ENCODE measurements at places on chromosomes 7 and 10.

DNA sequence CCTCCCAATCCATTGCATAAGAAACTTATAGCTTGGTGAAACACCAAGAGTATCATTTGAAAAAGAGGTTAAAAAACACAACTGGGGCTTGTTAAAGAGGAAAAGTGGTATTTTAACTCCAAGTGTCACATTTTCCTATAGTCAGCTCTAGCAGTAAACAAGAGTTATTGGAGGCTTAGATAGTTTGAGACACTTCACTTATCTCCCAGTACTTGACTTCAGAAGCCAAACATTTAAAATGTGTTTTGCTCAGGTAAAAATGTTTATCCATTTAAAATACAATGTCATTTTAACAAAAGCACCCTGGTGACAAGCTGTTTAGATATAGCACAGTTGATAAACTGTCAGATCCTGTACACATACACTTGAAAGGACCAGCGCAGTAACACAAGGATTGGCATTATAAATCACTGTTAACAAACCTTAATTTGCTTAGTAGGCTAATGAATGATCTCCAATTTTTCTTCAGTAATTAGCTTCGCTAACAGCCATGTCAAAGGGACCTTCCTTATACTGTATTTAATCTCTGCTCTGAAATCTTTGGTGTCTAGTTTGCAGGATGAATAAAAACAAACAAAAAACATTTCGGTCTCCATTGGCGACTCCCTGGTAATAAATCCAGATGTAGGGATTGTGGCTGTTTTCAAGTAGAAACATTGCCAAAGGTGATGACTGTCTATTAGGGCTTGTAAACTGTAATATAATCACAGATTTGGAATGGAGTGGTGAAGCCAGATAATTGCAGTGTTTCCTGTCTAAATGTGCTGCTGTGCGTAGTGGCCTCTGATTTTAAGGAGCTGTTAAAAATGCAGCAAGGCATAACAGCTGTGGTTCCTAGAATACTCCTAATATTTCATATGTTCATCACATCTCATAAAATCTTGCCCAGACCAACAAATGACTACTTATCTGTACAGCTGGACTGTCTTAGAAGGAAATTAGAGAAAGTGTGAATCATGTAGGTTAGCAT lies 545.1 kb downstream of the AUTS2 start:
- DNase-seq = no peak

DNA sequence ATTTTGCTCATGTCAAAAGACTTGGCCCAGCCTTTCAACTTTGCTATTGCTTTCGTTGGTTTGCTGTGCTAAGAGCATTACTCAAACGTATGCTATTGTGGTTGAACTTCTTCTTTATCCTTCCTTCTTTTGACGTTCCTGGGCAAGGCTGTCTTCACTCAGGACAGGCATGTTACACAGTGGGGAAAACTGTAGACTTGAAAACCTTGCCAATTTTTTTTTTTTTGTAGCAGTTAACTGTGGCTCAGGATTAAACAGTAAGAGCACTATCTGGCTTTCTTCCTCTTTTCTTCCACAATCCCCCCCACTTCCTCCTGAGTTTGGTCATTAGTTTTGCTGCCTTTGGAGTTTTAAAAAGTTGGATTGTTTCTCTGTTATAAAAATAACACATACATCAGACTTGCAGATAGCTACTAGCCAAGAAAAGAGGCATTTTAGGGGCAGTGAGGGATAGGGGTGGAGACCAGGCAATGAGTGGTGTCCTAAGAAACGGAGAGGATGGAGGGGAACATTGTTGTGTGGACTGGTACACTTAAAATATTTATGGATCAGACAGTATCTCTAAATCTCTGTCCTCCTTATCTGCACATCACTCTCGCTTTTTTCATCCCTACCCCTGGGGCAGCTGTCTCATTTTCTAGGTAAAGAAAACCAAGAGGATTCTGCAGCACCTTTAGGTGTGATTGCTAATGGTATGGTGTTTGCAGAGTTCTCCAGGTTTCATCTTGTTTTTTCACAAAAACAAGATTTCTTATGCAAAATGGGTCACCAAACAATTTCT lies 181.7 kb downstream of the LRMDA start:
- no peak for DNase-seq

DNA sequence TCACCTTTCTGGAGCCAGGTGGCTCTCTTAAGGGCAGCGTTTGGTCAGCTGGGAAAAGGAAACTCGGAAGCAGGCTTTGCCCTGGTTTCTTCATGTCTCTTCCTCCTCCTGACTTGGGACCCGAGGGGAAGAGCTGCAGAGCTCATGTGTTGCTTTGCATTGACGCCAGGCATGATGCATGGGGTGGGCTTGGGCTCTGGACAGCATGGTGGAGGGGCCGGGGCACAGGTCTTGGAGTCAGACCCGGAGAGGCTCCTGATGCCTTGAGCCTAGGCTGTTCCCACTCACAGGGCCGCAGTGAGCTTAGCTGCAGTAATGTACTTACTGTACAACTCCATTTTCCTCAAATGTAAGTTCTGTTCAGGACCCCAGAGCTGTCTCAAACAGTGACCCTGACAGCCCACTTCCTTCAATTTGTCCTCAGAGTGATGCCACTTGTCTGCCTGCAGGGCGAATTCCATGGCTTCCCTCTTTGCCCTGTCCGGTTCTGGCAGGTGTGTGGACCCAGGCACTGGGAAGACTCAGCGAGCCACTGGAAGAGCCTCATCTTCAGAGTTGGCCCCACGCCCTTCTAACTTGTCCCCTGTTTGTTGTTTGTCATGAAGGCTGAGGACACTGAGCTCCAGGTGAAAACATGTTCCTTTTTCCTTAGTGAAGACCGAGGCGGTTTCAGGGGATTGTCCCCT lies 50.2 kb downstream of the ZNF467 start:
- DNase-seq = no peak

- no peak for DNase-seq
These were observed 12.7 kb upstream of the MACC1 start for GRCh38 chr7:20229646-20230500.

GRCh38 chr10:25758041-25758457 lies 176.0 kb upstream of the MYO3A start:
- DNase-seq = no peak

DNA sequence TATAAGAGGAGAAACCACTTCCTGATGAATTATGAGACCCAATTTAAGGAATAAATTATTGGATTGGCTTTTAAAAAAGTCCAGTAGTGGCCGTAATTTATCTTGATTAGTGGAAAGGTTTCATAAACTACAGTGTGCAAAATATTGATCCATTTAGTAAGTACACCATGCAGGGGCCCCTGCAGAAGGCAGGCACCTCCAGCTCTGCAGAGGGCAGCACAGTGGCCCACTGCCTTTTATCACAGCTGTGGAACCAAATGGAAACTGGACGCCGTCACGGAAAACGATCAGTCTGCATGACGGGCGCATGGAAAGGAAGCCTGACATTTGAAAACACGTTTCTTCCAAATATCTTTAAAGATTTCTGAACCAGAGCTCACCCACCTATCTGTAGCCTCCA lies 204.0 kb downstream of the DPP6 start:
- DNase-seq = no peak

DNA sequence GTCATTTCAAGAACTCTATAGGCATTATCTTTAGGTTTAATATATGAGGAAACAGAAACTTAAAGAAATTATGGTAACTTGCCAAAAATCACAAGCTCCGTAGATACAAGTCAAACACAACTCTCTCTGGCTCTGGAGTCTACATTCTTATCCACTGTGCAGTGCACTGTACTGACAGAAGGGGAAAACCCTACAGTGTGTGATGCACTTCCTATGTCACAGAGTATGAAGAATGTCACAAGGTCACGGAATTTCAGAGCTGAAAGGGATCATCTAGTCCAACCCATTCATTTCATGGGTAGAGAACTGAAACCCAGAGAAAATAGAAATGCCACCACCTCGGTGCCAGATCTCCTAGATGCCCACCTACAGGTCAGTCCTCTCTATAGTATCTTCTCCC lies 86.1 kb downstream of the LRRTM3 start:
- DNase-seq = no peak

DNA sequence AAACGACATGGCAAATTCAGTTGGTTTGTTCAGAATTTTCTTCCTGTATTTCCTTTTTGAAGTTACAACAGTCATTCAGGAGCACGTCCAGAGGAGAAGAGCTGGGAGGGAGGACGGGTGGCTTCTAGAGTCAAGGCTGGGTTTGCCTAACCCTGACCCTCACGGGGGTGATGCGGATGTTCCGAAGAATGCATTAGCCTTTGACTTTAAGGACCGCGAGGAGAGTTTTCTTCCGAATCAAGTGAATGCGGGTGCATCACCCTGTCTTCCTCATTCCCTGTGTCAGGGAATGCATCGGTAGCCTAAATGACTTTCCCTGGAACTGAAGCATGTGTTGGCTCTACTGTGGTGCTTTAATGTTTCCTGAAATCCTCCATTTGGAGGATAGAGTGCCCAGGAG lies 396.6 kb upstream of the GALNT17 start:
- no peak for DNase-seq

Data from NCI-H510A treated with DMSO at 0.1 percent for 48 hours (cell line).